ENCODE measurements at places on chromosomes 11 and 22.
A peak's percentile ranks its signal among the peaks of the same experiment; 100 is the strongest.

DNA sequence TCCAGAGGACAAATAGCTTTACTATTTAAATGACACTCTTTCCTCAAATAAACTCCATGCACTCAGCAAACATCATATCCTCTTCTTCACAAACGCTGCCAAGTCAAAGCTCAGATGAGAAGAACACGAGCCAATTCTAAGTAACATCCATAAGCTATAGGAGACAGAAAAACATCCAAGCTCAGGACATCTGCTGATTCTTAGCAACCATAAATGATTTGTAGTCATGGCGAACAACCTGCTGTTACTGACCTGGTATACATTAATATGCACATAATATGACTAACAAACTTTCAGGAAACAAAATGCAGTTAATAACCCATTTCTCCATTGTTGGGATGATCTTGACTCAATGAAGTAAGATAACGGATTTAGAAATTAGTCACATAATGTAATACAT is 6.7 kb downstream of the GALNT18 start:
- DNase-seq: no peak

DNA sequence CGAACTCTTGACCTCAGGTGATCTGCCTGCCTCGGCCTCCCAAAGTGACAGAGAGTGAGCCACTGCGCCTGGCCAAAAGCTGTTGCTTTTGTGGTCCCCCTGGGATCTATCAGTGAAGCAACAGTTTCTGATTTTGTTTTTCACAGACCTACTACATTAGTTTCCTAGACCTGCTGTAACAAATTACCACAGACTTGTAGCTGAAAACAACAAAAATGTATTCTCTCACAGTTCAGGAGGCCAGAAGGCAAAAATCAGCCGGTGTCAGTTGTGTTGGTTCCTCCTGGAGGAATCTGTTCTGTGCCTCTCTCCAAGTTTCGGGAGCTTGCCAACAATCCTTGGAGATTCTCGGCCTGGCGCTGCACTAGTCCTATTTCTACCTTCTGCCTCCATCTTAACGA is 8.5 kb upstream of the SLC35C1 start:
- DNase-seq: no peak

DNA sequence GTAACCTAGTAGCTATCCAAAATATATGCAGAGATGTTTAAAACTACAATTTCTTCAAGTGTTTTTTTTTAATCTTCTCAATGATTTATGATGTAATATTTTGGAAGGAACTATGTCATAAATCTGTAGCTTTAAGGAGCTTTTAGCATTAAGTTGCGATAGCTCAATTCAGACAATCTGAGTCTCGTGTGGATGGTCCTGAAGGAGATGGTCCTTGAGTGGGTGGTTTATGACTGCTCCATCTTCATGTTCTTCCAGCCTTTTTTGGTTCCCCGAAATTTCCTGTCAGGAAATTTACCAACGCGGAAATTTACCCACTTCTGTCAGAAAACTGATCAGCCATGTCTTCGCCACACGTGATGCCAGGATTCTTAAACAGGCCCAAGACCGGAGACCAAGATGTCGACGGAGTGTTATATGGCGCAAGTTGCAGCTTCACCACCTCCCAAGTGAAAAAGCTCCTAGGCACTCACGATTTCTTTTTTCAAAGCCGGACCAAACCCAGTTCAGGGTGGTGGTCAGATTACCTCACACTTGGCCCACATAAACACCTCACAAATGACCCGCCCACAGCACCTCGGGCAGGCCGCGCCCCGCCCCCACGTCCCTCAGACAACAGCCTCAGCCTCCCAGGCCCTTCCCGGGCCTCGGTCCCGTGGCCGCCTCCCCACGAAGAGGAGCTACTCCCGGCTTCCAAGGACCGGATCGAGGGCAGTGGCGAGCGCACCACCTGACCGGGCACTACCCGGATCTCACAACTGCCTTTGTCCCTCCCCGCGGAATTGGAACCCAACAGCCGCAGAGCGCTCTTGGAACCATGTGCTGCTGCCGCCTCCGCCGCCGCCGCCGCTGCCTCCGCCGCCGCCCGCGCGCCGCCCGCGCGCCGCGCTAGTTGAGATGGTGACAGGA is at the start of gene MORC2:
TSS of gene MORC2 (minus strand) at position 760 of the 909 bp plus-strand sequence. CDS start 885 bp downstream, outside the sequence.
- DNase-seq: peak; percentile 22

DNA sequence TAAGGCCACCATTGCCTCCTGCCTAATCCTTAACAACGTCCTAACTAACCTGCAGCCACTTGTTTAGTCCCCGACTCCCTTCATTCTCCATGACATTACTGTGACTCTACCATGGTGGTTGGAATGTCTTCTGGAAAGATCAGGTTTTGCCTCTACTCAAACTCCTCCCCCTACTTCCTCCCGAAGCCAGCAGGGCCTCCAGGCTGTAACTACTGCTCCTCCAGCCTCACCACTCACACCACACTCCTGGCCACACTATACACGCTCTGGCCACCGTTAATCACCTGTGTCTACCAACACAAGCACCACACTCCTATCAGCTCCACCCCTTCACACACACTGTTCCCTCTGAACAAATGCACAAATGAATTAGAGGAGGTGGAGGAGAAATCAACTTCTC is 69.2 kb downstream of the PACSIN2 start:
- no peak for DNase-seq

GRCh38 chr11:75520688-75521087 is 5.1 kb downstream of the GDPD5 start:
- no peak for DNase-seq

GRCh38 chr11:117836077-117836960 is 11.8 kb upstream of the FXYD2 start:
- no peak for DNase-seq

DNA sequence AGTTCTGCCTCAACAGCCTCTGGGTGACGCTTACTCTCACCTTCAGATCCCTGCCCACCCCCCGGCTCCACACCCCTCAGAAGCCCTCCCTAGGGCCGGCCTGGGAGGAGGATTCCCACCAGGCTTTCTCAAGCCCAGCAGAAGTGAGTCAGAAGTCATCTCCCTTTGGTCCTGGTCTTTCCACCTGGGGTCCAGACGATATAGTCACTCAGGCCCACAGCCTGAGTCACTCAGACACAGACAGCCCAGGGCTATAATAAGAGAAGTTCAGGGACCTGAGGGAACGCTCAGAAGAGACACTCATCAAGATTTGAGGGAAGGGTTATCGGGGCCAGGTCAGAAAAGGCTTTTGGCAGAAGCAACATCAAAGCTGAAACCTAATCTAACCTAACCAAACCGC is 127.1 kb downstream of the SPATA19 start:
- DNase-seq: no peak

DNA sequence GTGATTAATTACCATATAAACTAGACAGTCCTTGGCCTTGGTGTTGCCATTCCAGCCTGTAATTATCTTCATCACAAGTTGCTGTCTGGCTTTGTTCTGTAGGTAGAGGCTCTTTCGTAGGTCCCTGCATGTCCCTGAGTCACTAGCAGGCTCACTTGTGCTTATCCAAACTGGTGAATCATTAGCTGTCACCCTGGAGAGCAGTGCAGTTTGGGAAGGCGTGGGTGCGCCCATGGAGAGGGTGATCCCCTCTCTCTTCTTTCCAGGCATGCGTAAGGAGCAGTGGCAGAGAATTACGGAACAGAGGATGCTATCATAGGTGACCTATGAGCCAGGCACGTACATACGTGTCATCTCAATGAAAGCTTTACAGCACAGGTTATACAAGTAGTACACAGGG is 11.0 kb upstream of the EHF start:
- no peak for DNase-seq

GRCh38 chr11:22879630-22880029 is 19.4 kb upstream of the CCDC179 start:
- no peak for DNase-seq

DNA sequence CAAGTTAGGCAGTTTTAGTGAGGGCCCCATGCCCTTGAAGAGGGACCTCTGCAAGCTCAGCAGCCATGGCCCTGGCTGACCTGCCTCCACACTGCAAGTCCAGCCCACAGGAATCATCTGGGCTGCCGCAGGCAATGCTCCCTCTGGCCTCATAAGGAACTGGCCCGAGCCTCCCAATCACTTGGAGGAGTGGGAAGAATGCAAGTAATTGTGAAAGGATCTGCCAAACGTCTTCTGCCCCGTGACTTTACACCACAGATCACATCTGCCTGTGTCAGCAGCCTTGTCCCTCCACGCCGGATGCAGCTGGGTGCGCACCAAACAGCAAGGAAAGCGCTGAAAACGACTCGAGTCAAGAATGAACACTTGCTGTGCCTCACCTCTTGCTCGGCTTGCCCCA is 23.8 kb downstream of the OPCML start:
- no peak for DNase-seq

GRCh38 chr11:132131047-132131446 is 760.6 kb downstream of the NTM start:
- DNase-seq: no peak

GRCh38 chr22:39369186-39369585 is 19.4 kb downstream of the SYNGR1 start:
- no peak for DNase-seq

GRCh38 chr11:104968856-104969776 is 742 bp upstream of the CASP4 start:
- no peak for DNase-seq

DNA sequence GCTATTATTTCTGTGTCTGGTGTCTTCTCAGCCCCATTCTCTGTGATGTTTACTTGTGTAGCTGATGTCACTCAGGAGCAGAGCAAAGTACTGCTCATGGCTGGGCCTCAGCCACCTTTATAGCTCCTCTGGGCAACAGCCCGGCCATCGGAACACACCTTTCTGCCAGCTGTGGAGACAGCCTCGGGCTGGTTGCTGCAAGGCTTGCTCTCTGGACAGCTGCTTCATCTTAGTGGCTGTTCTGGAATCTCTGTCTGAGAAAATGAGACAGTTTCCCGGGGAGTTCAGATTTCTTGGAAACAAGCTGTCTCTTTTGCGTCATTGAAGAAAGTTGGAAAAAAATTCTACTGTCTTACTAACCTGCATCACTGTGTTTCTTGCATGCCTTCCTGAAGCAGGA is 20.0 kb downstream of the THY1 start:
- no peak for DNase-seq
